ENCODE measurements at places on chromosomes 1 and 21.

GRCh38 chr21:38664315-38664714, 141.4 kb upstream of the ETS2 start:
- DNase-seq: peak; percentile 36

DNA sequence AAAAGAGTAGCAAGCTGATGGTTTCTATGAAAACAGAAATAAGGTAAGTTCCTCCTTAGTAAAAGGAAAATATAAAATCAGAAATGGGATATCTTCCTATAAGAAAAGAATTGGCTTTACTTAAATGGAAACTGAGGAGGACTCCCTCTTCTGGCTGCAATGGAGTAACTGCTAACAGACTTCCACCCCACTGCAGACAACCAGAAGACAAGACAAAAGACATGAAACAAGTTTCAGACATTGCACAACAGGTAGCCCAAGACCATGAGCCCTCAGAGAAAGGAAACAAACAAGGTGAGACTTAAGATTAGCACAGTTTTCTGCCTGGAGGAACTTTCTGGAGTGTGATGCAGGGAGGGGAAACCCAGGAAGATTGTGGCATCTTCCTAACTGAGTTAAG, 17.0 kb upstream of the OLFML2B start:
- no peak for DNase-seq

- DNase-seq: no peak
These were observed 177.1 kb downstream of the MAGI3 start for GRCh38 chr1:113567427-113567826.

DNA sequence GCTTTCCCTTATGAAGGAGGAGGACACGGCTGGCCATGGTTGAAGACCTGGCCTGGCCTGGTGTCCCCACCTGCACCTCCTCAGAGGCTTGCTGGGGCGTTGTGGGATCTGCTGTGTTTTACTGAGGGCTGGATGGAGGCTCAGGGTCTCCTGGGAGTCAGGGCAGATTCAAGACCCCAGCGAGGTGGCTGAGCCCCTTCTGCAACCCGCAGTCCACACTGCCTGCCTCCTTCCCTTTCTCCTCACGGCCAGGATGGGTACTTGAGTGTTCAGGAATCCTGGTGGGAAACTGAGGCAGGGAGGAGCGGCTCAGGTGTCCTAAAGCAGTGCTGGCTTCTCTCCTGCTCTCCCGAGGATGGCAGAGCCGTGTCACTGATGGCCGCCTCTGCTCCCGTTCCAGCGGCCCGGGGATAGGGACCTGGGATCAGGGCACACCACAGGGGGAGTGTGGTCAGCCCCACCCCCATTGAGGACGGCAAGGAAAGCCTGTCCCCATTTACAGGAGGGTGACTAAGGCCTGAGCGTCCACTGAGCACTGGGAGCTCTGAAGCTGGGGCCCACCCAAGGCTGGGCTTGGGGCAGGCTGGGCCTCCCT, 47.5 kb downstream of the TRPM2 start:
- no peak for DNase-seq

DNA sequence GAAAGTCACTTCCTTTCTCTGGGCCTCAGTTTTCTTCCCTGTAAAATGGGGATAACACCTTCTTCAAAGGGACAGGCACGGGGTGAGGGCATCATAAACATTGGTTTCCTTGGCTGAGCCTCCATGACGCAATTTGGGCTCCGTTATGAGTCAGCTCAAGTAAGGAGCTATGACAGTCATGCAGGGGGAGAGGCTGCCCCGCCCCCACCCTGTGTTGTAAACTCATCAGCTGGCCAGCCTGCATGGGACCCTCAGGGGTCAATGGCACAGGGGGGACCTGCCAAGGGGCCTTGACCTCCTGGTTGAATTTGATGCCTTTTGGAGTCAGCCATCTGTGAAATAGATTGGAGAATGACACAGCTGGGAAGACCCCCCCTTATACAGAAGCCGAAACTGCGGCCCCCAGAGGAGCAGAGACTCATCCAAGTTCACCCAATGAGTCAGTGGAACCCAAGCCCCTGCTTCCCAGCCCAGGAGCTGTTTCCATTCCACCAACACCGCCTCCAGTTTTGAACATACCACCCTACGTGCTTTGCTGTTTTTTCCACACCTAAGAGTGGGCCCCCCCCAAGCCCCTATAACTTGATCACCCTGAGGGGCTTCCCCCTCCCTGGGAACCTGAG, 36.8 kb upstream of the RUNX3 start:
- no peak for DNase-seq

DNA sequence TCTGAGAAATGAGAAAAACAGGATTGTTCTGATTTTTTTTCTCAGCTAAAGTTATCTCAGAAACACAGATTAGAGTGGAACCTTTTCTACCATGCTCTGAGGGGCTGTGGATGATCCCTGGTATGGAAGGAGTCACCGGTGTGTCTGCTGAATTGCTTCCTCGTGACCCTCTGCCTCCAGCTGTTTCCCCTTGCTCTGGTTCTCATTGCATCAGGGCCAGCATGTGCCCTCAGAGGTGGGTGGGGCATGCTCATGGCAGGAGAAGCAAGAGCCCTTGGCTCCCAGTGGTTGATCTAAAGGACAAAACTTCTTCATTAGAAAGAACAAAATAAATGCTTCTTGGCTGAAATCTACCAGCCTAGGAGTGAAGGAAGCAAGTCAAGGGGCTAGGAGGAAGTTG, 183.2 kb upstream of the HMCN1 start:
- DNase-seq: no peak

GRCh38 chr21:8989721-8990325, 1531.6 kb upstream of the TPTE start:
- no peak for DNase-seq

DNA sequence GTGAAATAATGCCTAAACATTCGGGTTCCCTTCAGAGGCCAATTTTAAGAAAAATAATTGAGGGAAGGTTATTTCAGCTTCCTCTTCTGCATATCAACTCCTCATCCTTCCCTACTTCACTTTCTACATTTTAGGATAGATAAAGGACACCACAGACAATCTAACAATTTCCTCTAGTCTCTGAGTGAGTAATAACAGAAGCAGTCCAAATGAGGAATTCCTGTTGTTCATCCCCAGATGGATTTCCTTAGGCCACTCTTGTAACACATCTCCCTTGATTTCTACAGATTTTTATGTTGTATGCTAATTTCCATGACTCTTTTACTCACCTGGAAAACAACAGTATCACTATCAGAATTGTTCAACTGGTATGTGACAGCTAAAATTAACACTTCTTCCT, 87.7 kb upstream of the LYPLAL1 start:
- DNase-seq: no peak

- peak; percentile 57 for DNase-seq
These were observed 808 bp downstream of the MAP3K21 start for GRCh38 chr1:233328142-233328921.

GRCh38 chr1:208141610-208142192, 102.5 kb downstream of the PLXNA2 start:
- no peak for DNase-seq

GRCh38 chr1:47498551-47498950, 60.7 kb downstream of the FOXD2 start:
- no peak for DNase-seq

DNA sequence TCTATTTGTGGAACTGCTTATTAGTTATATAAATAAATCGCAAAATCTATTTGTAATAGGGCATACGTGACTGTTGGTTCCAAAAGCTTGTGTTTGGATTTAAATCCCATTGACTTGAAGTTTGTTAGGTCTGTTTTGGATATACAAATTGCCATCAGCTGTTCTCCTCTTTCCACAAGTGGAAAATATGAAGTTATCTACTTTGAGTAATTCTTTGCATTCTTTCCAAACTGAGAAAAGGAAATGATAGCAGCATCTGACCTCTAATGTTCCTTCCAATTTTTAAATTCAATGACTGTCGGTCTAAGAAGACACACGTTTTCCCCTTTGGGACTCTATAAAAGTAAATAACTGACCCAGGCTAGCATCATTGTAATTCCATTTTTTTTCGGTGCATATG, 165.7 kb upstream of the SGIP1 start:
- DNase-seq: no peak

DNA sequence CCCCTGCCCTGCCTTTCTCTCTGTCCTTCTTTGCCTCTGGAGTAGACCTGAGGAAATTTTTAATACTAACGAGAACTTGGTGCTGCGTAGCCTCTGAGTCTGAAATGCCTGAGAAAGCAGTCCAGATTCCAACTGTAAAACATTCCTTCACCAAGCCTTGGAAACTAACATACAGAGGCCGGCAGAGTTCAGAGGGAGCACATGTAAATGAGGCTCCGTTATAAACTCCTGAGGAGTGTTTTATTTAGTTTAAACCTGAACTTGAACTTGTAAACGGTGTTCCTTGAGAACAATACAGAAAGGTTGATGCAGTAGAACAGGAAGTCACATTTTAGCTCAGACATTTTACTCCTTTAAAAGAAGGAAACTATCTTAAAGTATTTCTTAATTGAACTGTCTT, 280.7 kb downstream of the TM2D1 start:
- no peak for DNase-seq

- DNase-seq: no peak
These were observed 29.3 kb upstream of the MAN1C1 start for GRCh38 chr1:25587290-25587689.

DNA sequence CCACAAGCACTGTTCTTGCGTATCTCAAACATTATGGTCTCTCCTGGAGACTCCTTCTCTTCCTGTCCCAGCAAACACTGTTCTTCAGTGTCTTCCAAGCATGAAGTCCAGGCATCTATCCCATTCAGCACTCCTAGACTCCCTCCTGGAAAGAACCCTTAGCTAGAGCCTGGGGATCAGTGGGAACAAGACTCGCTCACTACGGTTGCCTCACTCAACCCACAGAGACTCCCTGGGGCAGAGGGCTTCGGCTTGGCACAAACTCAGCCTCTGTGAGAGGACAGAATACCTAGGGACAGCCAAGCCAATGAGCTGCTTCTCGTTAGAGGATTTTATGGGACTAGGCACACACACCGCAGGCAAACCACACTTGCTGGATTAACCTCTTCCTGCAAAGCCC, 86.5 kb upstream of the IPO9 start:
- no peak for DNase-seq

- no peak for DNase-seq
These were observed 17.3 kb upstream of the ABCG1 start for GRCh38 chr21:42201615-42202161.

GRCh38 chr1:232012773-232013386, 386.3 kb downstream of the DISC1 start:
- no peak for DNase-seq

Data from WTC11 (cell line).